ENCODE measurements at places on chromosomes 13 and 19.
A peak's percentile ranks its signal among the peaks of the same experiment; 100 is the strongest.

- no peak for DNase-seq
These were observed 438.8 kb downstream of the EFNB2 start for GRCh38 chr13:106096661-106097092.

DNA sequence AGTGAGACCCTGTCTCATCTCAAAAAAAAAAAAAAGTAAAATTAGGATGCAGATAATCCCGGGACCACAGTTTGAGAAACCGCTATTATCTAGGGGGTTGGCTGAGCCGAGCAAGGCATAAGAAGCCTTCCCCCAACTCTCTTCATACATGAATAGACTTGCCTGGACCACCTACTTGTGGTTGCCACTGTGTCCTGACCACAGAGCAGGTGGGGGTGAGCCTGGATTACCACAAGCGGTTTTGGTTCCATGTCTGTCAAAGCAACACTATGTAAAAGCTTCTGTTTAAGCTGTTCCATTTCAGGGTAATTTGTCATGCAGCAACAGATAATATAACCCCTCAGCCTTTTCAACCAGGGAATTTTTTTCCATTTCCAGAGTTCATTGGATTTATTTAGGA is 3.3 kb upstream of the NAPA start:
- peak; percentile 61 for DNase-seq

- no peak for DNase-seq
These were observed 142.2 kb downstream of the MZT1 start for GRCh38 chr13:72585254-72585653.

GRCh38 chr19:51702103-51702824 is 9.1 kb downstream of the SPACA6 start:
- DNase-seq, result peak; percentile 71

DNA sequence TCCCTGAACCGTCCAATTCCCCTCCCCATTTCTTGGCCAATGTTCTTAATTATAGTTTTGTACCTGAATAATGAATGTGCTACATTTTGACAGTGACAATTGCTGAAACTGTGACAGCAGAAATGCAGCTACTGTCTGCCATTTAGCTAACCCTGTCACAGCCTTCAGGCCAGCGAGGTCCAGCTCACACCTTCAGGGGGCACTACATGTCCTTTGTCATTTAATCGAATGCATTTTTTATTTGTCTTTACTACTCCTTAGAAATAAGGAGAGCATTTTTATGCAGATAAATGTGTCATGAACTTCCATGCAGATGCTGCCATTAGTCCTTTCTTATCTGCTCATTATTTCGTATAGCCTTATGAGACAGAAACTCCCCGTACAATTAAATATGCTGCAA is 159.9 kb downstream of the MZT1 start:
- DNase-seq, result no peak

Measured in germinal center (tissue), 1 donor.